ENCODE measurements at places on chromosomes 16 and 17. TPM values are rescaled to one million over a fixed set of nuclear protein-coding genes. Genes with fewer than 3 reads are reported as not detected.

The MEFV gene
- polyA plus RNA-seq, result 0.17 TPM

The TIGD7 gene
- 8.6 TPM for polyA plus RNA-seq

The SLC5A10 gene
- 0.29 TPM for polyA plus RNA-seq

The ASPA gene
- 4.2 TPM for polyA plus RNA-seq

The NPIPB6 gene
- polyA plus RNA-seq, result 0.30 TPM

The ARL5C gene
- polyA plus RNA-seq, result 0.24 TPM

The CCL8 gene
- polyA plus RNA-seq, result 0.60 TPM

The SEPTIN12 gene
- 9.8 TPM for polyA plus RNA-seq

The NFATC2IP gene
- 46.9 TPM for polyA plus RNA-seq

The TOM1L1 gene
- polyA plus RNA-seq, result 16.1 TPM

The SKAP1 gene
- 0.34 TPM for polyA plus RNA-seq

The KRT25 gene
- not detected for polyA plus RNA-seq

The TBC1D3H gene
- not detected for polyA plus RNA-seq

The RAB11FIP4 gene
- polyA plus RNA-seq, result 1.6 TPM

The CDRT15L2 gene
- polyA plus RNA-seq, result not detected

The HYDIN gene
- polyA plus RNA-seq, result 1.9 TPM

The COL1A1 gene
- 4,316 TPM for polyA plus RNA-seq

The PPP4C gene
- polyA plus RNA-seq, result 48.2 TPM

The COTL1 gene
- 43.3 TPM for polyA plus RNA-seq

All from muscle of back (tissue), 13 donors.